ENCODE measurements at places on chromosomes 2 and 18. TPM values are rescaled to one million over a fixed set of nuclear protein-coding genes. Genes with fewer than 3 reads are reported as not detected.

DNA sequence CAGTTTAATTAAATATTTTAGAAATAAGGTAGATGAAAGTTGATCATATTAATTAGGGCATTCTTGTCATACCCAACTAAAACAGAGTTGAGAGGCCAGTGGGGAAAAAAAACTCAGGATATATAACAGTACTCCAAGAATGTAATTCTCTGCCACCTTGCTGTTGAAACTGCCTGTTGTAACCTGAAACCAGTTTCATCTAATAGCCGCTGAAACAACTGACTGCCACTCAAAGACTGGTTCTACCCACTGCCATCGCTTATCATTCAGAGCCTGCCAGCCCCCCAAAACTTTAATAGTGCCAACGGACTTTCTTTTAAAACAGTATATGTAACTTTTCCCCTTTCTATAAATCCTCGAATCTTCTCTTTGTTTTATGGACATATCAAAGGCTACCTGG lies 37.7 kb upstream of the FSIP2 start:
- no peak for DNase-seq

- DNase-seq, result no peak
These were observed 48.1 kb upstream of the TBC1D8 start for GRCh38 chr2:101199251-101199791.

- no peak for DNase-seq
These were observed 148.5 kb downstream of the TTC32 start for GRCh38 chr2:19753314-19753713.

DNA sequence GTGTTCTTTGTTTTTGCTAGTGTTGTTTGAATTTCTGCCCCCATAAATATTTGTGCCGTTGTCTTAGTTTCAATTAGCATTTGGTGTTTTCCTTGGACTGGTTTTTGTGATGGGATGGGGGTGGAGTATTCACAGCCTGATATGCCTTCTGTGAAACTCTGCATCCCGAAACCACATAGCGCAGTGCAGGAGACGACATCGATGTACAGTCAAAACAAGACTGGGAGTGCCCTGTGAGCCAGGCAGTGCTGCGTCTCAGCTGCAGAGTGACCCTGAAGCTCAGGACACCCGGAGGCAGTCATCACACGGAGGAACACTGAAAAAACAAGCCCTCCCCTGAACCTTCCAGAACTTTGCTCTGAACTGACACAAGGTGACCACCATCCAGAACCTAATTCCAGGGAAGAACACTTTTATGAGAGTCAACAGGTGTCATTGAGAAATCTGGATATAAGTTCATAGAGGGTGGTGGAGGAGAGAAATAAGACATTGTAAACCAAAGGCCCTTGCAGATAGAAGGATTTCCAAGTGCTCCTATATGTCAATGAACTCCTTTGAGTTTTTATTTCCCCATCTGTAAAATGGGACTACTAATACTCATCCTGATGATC lies 61.2 kb upstream of the CABLES1 start:
- DNase-seq, result no peak

DNA sequence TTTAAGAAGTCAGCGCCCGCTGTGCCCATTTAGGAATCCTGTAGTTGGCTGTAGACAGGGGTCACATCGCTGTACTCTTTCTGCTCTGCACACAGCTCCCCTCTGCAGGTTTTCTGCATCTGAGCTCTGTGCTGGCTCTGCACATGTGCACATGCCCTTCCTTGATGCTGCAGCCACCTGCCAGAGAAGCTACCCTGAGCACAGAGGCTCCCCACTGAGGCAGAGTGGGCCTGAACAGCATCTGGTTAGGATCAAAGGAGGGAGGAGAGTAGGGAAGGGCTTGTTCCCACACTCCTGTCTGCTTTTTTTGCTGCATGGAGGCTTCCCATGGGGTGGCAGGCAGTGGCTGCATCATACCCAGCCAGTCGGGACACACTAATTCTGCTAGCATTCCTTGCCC lies 238.9 kb downstream of the FHOD3 start:
- peak; percentile 31 for DNase-seq

GRCh38 chr2:36965751-36966369 lies 476 bp downstream of the STRN start:
- DNase-seq, result peak; percentile 87

DNA sequence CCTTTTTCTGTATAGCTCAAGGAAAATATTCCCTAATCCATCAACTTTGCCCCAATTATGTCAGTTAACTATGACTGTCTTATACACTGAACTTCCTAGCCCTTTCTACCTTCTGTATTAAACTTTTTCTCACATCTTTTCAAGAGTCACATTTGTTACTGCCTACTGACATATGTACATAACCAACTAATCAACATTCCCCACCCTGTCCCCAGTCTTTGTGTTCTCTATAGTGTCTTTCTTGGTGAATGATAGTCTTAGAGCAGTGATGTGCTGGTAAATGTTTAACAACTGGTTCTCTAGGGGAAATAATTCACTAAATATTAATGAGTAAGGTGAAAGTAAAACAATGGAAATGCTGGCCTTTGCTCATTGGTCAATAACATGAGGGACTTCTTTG lies 61.6 kb upstream of the PIK3C3 start:
- no peak for DNase-seq

GRCh38 chr18:41646915-41647620 lies 308.0 kb upstream of the PIK3C3 start:
- DNase-seq, result no peak

DNA sequence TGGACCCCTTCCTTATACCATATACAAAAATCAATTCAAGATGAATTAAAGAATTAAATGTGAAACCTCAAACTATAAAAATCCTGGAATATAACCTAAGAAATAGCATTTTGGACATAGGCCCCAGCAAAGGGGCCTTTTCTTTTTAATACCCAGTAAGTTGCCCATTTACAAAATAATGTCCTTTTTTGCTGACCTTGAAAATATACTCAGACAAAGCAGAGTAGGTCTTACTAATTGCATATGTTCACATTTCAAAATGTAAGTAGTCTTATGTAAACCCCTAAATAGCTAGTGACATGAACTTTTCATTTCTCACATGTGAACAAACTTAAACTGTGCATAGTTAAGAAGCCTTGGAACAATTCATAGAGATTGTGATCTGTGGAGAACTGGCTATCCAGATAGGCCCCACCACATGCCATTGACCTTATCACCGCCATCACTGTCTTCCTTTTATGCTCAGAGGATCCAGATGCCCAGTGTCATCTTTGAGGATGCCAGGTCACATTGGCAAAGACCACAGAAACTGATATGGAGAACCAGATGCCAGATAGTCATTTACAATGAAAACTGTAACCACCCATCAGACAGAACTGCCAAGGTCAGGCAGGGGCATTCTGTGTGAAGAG lies 282.4 kb upstream of the RAB12 start:
- DNase-seq, result no peak

DNA sequence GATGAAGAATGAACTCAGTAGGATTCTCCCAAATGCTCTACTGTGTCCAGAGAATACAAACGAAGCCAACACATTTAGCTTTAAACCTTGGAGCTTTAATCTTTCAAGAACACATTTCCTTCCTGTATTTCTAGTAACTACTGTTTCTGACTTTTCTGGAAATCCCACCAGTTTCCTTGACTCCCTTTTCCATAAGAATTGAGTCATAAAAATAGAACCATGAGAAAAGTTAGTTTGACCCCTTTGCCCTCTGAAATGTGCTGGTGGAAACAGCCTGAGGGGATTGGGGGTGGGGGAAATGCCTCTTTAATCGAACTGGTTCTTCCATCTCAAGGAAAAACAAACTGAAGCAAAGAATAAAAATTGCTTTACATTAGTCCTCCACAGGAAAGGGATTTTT lies 123.9 kb downstream of the TMEM17 start:
- no peak for DNase-seq

Gene THSD7B
- 0.50 TPM for total RNA-seq

Gene CCDC141
- 1.0 TPM for total RNA-seq

Measured in H9 (cell line).